Stimulated activated naive CD8-positive, alpha-beta T cell treated with anti-CD3 and anti-CD28 coated beads, Interleukin-15, Interleukin-2, amounts not matched to agents 100 U/mL and 50 U/mL, for 24 hours (primary cell): ENCODE measurements at places on chromosomes 2 and 18.
A peak's percentile ranks its signal among the peaks of the same experiment; 100 is the strongest.

DNA sequence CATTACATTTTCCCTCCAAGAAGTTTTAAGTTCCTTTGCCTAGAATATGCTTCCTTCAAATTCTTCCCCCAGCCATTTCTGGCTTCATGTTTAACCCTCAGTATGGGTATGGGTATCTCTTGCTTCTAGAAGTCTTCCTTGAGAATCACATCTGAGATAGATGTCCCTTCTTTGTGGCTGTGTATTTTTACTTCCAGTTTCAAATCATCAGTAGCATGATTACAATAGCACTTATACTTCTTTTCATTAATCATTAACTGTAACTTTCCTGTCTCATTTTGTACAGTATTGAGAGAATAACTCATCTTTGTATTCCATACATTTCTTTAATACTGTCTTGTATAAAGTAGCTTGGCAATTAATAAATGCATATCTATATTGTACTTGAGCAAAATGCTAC is 17.3 kb upstream of the PDE1A start:
- no peak for DNase-seq

- no peak for DNase-seq
Measured at GRCh38 chr2:168796583-168797285, 5.7 kb upstream of the NOSTRIN start.

- no peak for DNase-seq
Measured at GRCh38 chr2:169065864-169066517, 3.4 kb upstream of the DHRS9 start.

DNA sequence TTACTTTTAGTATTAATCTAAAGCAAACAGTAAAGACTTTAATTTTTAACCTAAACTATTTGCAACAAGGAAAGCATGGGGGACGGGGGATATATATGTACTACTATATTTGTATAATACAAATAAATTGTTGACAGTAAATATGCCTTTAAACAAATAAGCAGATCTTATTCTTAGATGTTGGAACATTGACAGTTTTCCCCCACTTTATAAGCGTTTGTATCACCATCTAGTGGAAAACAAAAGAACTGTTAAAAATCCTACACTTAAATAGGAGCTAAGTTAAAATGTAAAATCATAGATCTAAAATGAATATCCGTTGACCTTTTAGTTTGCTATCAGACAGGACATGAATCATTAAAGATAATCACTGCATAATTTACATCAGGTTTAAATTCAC is 50.0 kb downstream of the RBBP8 start:
- DNase-seq, result no peak

- no peak for DNase-seq
Measured at GRCh38 chr2:165205865-165206264, 2.0 kb upstream of the SCN3A start.

- no peak for DNase-seq
Measured at GRCh38 chr2:148913061-148913460, 38.0 kb downstream of the KIF5C start.

GRCh38 chr2:143730155-143730952 is 601.1 kb downstream of the ARHGAP15 start:
- peak; percentile 6 for DNase-seq

DNA sequence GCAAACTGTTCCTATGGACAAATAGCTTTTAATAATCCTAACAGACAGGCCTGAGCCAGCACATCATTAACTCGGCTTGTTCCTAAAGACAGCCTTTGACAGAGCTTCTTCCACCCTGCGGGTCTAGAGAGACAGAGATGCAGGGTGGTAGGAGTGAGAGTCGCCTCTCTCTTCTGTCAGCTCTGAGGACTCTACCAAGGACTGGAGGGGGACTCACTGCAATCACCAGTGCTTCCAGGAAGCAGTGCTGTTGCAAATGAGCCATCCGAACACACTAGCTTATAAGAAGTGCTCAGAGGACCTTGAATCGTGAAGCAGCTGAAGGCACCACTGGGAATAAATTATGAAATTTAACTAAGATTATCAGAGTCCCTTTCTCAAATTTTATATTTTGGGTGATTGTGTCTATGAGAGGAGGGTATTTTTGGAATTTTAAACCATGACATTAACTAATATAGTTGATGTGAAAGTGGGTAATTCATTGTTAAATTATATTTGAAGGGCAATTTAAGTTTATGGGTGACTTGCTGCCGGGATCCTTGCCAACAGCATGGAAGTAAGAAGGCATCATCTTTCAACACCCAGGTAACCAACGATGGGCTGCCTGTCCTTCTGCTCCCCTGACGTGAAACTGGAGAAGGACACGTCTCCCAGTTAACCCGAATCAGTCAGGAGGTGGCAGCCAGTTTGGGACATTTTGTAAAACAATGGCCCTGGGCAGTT is 43.6 kb upstream of the PXDN start:
- DNase-seq, result no peak

GRCh38 chr2:174522553-174522952 is 35.7 kb upstream of the GPR155 start:
- DNase-seq, result no peak

- no peak for DNase-seq
Measured at GRCh38 chr2:58051445-58051844, 4.8 kb downstream of the VRK2 start.

GRCh38 chr2:3299703-3300102 is 77.9 kb downstream of the EIPR1 start:
- no peak for DNase-seq

DNA sequence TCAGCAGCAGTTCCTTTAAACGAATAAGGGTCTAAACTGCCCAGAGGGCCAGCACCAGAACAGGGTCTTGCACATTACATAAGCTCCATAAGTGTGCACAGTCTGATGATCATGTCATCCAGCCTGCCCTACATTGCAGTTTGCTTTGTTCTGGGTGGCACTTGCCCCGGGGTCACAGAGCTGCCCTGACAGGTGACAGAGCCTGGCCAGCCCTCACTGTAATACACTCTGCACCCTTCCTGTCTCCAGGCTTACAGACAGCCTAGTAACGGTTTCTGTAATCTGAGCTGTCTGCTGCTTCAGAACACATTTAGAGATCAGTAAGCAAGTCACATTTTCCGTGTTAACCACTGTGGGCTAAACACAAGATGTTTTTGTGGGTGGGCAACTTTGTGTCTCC is 213.3 kb downstream of the FAM210A start:
- peak; percentile 23 for DNase-seq

- no peak for DNase-seq
Measured at GRCh38 chr2:156908825-156909224, 348.7 kb upstream of the GALNT5 start.

DNA sequence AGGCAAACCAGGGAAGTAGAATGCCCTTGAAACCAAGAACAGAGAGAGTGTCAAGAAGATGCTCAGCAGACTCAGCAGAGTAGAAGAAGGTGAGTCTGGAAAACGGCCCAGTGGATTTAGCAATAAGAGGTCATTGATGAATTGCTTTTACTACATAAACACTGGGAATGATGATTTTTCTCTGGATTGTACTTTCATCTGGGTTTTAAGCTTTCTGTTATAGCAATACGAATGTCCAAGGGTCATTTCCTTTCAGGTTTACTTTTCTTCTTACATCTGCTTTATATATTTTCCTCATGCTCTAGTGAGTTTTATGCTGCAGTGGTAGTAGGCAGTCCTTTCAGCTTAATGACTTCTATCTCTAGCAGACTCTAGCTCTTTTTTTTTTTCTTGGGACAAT is 16.9 kb downstream of the EML6 start:
- DNase-seq, result no peak

GRCh38 chr2:65227020-65227455 is 593 bp upstream of the ACTR2 start:
- no peak for DNase-seq

DNA sequence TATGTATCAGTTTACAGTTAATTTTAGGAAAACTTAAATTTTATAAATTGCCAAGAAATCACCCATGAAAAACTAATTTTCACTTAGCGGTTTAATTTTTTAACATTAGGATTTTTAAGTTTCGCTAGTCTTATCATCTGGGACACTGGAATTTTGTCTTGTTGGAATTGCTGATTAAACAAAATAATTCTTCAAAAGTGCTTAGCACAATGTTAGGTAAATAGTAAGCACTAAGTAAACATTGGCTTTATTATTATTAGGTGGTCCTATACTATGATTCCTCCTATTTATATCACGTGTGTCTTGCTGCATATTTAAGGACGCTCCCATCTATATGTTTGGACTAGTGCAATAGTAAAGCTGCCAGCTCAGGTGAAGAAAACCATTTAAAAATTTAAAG is 54.6 kb upstream of the MAP4K3 start:
- no peak for DNase-seq

GRCh38 chr2:120447127-120447785 is 101.3 kb downstream of the INHBB start:
- no peak for DNase-seq

DNA sequence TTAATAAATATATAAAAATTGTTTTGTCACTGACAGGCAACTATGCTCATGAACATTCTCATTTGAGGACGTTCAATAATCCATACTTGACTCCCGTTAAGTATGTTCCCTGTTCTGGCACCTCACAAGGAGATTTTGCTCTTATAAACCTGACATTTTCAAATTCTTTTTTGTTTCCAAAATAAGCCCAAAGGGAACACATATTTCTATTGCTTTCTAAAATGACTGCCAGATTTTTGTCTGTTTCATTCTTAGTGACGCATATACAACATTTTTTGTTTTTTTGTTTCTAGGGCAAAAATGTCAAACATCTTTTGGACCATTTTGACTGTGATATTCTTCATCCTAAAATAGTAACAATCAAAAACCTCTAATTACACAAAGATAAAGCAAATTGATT is 50.5 kb downstream of the CYTIP start:
- DNase-seq, result no peak

- peak; percentile 53 for DNase-seq
Measured at GRCh38 chr2:160042054-160042453, 20.4 kb downstream of the PLA2R1 start.

GRCh38 chr2:111691164-111691875 is 192.7 kb downstream of the ANAPC1 start:
- no peak for DNase-seq

DNA sequence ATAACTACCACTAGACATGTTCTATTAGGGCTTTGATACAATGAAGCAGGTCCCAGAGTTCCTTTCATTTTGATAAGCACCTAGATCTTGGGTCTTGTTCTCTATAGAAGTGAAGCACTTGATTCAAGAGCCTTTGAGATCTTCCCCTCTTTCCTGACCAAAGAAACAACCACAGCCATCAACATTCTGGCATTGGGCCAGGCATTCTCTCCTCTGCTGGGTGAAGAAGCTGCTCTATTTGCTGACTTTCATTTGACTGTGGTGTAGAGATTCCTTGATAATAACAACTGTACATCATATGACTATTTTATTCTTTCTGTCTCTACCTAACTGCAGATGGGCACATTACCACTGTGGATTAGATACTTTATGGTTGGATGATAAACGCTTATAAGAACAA is 96.6 kb upstream of the LYPD1 start:
- DNase-seq, result no peak

GRCh38 chr2:53660886-53661285 is 106.7 kb upstream of the CHAC2 start:
- DNase-seq, result no peak

DNA sequence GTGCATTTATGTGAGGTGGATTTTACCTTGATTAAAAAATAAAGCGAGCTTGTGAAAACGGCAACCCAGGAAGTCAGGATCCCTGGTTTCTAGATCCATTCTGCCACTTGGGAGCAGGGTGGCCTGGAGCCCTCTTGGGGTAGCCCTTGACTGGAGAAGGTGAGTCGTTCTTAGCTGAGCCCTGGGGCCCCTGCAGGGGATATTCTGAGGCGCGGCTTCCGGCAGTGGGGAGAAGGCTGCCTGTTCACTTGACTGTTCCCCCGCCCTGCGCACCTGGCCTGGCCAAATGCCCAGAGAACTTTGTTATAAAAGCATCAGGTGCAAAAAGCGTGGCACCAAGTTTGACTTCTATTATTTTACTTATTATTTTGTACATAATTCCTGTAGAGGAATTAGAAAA is 221.9 kb downstream of the DYSF start:
- DNase-seq, result no peak

DNA sequence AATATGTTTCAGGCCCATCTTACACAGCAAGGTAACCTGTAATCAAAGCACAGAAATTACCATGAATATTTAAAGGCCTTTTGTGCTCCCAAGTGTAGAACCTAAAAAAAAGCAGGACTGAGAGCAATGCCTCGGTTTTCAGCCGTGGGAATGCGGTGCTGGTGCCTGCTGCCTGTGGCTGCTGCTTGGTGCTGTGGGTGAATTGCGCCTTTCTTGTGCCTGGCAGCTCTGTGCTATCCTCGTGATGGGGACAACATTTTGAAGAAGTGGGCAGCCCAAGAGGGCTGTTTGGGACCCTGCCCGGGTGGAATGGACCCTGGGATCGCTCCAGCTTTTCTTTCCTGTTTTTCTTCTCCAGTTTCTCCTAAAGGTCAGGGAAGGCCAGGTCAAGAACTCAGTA is 91.2 kb downstream of the ASAP2 start:
- DNase-seq, result no peak

DNA sequence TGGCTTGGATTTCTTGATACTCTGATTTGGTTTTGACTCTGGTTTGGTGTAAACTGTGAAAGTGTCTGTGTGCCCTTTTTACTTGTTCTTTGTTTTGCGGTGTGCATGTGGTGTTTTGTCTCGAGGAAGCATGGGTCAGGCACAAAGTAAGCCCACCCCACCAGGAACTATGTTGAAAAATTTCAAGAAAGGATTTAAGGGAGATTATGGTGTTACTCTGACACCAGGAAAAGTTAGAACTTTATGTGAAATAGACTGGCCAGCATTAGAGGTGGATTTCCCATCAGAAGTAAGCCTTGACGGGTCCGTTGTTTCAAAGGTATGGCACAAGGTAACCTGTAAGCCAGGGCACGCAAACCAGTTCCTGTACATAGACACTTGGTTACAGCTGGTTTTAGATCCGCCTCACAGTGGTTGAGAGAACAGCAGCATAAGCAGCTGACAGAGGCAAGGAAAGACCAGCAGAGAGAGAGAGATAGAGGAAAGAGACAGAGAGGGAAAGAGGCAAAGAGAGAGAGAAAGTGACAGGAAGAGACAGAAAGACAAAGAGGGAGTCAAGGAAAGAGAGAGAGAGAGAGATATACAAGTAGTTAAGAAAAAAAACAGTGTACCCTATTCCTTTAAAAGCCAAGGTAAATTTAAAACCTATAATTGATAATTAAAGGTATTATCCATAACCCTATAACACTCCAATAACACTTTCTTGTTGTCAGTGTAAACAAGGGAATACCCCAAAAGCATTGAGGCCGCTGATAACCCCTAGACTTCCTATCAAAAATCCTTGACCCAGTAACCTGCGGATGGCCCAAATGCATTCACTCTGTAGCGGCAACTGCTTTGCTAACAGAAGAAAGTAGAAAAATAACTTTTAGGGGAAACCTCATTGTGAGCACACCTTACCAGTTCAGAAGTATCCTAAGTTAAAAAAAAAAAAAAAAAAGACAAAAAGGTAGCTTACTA is 42.6 kb downstream of the TFPI start:
- no peak for DNase-seq

DNA sequence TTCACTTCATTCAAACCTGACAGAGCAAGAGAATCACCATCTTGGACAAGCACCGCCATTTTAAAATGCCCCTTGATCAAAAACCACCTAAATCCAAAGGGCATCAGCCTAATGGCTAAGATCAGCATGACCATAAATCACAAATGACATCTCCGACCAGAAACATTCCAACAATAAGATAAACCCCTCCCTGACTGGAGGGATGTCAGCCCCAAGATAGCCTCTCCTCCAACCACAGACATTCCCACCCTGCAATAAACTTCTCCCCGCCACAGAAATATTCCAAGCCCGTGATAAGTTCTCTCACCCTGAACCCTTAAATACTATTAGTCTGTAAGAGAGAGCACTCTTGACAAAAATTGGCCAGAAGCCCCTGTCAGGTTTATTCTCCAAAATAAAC is 21.6 kb upstream of the LYPD1 start:
- no peak for DNase-seq

GRCh38 chr18:30917651-30918050 is 124.9 kb downstream of the DSC3 start:
- DNase-seq, result no peak
